ENCODE measurements at places on chromosomes 1 and 21. TPM values are rescaled to one million over a fixed set of nuclear protein-coding genes. Genes with fewer than 3 reads are reported as not detected.
A peak's percentile ranks its signal among the peaks of the same experiment; 100 is the strongest.

The PIGM gene
- 3.3 TPM for total RNA-seq

The PGLYRP3 gene
- total RNA-seq = not detected

The PLA2G5 gene
- 45.4 TPM for total RNA-seq

The RPE65 gene
- not detected for total RNA-seq

The DHRS3 gene
- total RNA-seq = 74.5 TPM

The CENPF gene
- total RNA-seq = 1.4 TPM

The ZNF593 gene
- total RNA-seq = 37.2 TPM

The SMCP gene
- not detected for total RNA-seq

DNA sequence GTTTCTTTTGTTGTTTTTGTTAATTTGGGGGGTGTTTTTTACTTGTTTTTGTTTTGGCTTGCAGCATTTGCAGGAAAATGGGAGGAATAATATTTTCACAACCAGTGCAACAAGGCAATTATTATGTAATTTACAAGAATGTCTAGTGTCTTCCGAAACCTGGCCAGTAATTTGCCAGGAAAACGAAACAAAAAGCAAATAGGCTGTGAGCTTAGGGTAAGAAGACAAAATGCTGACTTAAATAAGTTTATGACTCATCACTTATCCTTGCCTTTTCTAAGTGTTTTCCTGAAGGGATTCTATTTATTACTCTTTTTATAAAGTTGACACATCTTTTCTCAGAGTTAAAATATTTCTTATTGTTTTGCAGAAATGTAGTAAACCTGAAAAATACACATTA, 49.8 kb downstream of the KCNT2 start:
- no peak for DNase-seq

DNA sequence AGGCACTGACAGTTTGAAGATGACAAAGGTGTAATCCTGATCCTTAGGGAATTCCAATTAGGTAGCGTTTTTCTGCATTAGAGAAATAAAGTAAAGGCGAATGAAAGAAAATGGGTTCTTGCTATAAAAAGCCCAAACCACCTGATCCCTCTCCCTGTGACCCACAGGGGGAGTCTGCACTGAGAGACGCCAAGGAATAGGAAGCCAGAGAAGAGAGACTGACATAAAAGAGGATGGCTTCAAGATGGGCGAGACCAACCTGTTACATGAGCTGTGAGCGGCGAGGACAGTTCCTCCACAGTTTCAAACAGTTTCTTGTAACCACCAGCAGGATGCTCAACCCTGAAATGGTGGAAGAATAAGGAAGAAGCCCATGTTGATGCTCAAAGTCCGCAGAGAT, 1.4 kb downstream of the RPE65 start:
- DNase-seq = no peak

DNA sequence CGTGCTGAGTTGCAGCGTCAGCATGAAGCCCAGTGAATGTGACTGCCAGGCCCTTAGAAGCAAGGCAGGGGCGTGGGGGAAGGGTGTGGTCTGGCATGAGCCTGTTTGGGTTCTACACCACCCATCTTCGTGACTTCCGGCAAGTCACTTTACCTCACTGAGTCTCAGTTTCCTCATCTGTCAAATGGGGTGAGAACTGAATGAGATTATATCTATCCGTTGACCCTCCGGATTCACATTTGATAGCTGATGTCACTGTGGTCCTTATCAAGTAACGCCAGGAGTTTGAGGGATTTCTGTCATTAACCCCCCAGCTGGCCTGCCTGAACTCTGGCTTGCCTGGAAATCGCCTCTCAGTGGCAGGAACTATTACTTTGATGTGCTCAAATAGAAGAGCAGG, 15.6 kb downstream of the MRPL37 start:
- no peak for DNase-seq

DNA sequence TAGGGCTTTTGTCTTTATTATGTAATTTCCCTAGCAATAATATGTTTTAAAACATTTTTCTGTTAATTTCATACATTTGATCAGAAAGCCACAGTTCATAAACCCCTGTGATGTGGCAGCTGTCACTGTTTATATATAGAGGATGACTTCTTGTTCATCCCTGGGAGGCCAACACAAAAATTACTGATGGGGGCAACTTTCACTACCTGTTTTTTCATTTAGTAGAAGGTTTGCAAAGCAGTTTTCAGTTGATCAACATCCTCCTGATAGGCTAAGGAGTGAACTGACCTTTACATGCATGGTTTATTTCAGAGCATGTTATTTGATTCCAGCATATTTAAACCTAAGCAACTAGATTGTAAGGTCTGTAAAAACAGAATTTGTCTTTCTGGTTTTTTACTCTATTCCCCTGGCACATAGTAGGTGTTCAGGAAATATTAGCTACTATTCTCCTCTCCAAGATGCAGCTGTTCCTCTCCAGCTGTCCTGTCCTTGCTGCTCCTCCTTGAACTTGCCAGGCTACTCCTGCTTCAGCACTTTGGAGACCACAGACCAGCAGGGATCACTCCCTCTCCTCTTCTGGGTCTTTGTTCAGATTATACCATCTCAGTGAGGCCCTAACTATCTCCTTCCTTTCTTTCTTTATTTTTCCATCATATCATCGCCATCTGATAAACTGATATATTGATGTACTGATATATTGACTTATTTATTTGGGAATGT, 54.7 kb downstream of the ROR1 start:
- no peak for DNase-seq

- no peak for DNase-seq
These were observed 459.9 kb upstream of the NFIA start for GRCh38 chr1:60622486-60622885.

DNA sequence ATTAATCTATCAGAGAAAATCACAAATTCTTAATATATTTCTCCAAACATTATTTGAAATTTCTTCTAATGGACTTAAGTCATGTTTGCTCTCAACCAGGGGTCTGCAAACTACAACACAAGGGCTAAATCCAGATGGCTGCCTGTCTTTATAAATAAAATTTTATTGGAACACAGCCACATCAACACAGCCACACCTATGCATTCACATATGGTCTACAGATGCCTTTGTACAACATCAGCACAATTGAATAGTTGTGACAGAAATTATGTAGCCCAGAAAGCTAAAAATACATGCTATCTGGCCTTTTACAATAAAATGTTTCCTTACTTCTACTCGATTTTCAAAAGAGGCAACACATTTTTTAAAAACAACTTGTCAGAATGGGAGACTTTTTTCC, 103.9 kb downstream of the DPYD start:
- DNase-seq = no peak

- no peak for DNase-seq
These were observed 56.9 kb downstream of the PROX1 start for GRCh38 chr1:214044438-214045214.

GRCh38 chr1:31859044-31859443, 43.2 kb upstream of the SPOCD1 start:
- DNase-seq = no peak

GRCh38 chr1:15757575-15758342, 836 bp upstream of the FBLIM1 start:
- no peak for DNase-seq

GRCh38 chr21:45386728-45387371, 18.1 kb upstream of the COL18A1 start:
- peak; percentile 82 for DNase-seq

- no peak for DNase-seq
These were observed 28.6 kb upstream of the PRSS38 start for GRCh38 chr1:227786673-227787512.

All from sigmoid colon (tissue), 7 donors.